ENCODE measurements at places on chromosomes 5 and 9.

DNA sequence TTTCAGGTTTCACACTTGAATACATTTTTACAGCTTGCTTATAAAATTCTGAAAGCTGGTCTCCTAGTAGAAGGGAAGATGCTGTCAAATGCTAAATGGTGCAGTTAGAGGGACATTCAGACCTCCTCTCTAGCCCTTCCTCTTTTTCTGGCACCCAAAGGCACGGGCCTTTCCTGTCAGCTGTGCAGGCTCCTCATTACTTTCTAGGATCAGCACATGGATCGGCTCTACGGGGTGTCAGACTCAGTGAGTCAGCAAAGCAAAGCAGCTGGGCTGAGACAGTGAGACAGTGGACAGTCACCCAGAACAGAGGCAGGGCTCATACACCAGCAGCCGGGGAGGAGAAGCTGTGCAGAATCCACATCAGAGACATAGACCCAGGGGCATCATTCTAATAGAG is 80.0 kb upstream of the TNC start:
- DNase-seq: no peak

- no peak for DNase-seq
Observed at GRCh38 chr5:142664636-142665035, 21.3 kb downstream of the FGF1 start.

GRCh38 chr9:38357350-38358114 is 35.0 kb upstream of the ALDH1B1 start:
- DNase-seq: no peak

- no peak for DNase-seq
Observed at GRCh38 chr5:204001-204400, 12.7 kb downstream of the LRRC14B start.

DNA sequence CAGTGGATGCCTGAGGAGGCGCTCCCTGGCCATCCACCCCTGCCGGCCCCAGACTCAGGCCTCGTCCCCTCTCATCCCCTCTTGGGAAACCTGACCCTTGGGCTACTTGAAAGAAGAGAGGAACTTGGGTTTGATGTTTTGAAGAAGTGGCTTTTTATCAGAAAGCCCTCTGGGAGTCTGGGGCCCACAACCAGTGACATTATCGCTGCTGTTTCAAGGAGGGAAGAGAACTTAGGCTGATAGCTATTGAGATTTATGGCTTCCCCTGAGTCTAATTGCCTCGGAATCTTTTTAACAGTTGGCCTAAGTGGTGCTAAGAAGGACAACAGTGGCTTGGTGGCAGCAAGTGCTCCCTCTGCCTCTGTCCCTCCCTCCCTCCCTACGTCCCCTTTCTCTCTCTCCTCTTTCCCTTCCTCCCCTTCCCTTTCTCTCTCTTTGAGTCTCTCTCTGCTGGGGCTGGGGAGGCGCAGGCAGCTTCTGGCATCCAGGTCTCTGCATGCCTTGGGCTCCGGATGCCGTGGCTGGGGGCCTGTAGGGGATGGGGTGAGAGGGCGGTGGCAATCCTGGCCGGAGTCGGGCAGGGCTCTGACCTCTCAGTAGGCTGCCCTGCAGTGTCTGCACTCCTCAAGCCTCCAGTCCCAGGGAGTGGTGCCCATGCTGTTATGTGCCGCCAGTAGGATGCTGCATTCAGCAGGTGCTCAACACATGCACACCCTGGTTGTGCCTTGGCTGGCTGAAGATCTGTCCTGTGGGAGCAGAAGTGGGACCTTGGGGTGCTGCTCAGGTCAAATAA is 49.6 kb upstream of the RXRA start:
- no peak for DNase-seq

- DNase-seq: no peak
Observed at GRCh38 chr9:9521033-9521779, 1091.6 kb downstream of the PTPRD start.

DNA sequence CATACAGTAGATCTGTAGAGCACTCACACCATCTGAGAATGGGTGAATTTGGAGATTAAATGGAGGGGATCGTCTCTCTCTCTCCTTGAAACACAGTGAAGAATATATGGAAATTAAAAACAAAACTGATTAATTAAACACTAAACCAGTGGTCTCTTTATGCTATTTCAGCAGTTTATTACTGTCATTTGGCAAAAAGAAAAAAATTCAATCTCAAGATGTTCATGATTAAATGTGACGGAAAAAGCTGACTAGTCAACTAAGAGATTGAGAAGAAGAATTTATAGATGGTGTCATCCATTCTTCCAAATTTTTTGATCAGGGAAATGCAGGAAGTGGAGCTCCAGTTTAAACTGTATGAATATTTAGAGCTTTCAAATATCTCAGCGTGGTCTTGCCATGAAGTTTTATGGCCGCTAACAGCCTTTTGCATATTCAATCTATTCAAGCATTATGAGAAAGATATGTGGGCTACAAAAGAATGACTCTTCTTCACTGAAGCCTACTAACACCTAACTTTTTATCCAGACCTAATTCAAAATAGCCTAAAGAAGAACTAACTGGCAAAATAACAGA is 121.6 kb upstream of the DPYSL3 start:
- DNase-seq: no peak

- no peak for DNase-seq
Observed at GRCh38 chr5:143448518-143448917, 45.0 kb upstream of the NR3C1 start.

DNA sequence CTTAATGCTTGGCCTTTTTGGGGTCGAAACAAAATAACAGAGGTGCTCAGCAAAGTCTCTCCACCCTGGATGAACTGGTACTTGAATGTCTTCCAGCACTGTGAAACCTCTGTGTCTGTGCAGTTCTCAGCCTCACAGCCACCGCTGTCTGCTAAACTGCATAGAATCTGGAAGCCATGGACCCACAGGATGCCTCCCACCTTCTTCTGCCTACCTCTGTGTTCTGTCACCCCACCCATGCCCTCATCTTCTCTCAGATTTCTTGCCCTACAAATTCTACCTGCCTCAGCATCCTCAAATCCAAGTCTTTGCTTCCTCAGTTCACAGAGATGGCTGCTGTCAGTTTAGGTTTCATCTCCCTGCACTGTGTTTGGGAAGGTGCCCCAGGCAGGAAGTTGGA is 35.6 kb downstream of the EXOSC2 start:
- no peak for DNase-seq

DNA sequence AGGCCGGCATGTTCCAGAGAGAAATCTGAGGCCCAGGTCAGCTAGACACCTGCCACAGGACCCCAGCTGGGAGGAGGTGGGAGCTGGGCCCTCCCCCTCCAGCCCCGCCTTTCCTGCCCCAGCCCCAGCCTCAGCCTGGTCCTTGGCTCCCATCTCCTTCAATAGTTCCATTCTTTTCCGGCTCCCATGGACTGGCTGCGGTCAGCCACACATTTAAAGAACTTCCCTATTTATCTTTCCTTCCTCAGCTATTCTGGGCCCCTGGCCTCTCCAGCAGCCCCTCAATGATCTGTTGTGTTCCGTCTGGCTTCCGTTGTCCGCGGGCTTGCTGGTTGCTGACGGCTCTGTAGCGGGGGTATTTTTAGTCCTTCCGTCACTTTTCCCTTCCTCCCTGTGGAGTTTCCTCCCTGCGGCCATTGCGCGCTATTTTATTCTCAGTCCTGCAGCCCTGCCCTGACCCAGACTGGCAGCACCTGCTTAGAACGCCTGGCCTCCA is 73.8 kb downstream of the AMBP start:
- DNase-seq: no peak

- no peak for DNase-seq
Observed at GRCh38 chr5:127290019-127290945, at the start of gene MEGF10. MEGF10 (plus strand) TSS chr5:127290796; CDS start chr5:127331309, 40,513 bp downstream.

GRCh38 chr9:121689461-121690157 is 38.2 kb downstream of the DAB2IP start:
- no peak for DNase-seq

DNA sequence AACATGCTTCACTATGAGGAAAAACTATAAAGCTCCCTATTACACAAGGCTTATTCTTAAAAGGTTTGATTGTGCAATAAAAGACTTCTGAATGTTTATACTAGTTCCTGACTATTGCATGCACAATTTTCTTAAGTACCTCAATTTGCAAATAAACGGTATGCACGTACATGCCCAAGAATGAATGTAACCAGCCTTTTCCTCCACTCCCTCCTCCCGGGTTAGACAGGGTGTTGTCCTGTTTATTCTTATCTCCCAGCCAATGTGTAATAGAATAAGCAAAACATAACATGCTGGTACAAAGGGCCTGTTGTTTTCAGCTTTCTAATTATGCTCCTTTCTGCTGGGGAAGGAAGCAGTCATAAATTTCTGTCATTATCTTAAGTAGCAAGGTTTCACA is 79.1 kb downstream of the AOPEP start:
- DNase-seq: no peak

DNA sequence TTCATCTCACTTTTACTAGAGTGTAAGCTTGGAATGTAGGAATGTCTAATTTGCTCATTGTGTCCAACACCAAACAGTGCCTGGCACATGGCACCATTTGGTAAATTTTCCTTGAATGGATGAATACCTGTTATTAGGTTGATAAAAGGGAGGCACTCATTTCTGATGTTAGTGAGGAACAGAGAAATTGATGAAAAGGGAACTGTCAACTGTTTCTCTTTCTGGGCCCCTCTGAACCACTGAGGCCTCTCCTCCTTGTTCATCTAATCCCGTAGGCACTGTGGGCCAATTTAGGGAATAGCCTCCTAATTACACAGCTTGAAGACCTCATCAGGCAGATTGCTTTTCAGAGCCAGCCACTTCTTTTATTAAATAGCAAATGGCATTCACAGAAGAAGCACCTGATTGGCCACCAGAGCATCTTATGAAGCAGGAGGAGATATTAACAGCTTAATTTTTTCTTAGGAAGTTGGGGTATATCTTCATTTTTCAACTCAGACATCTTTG is 22.6 kb downstream of the MRRF start:
- DNase-seq: no peak

- DNase-seq: no peak
Observed at GRCh38 chr9:94768766-94769165, 42.3 kb downstream of the AOPEP start.

DNA sequence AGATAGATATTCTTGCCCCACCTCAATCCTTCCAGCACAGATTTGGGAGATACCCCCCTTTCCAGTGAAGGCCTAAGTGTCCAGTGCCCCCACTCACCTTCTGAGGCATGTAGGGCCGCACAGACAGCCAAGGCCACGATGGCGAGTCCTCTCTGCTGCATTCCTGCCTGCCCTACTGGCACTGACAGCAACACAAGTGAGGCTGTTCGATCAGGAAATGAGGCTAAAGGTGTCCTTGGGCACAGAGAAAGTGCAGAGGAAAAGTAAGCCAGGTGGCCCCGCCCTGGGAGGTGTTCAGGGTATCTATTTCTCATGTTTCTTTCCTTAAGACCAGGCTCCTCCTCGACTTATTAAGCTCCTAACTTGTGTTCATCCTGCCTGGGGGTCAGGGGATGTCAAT is at the start of gene CCL28:
CCL28 (minus strand) TSS at position 236 of the 400 bp plus-strand sequence; CDS start at position 161, 75 bp downstream.
- no peak for DNase-seq

DNA sequence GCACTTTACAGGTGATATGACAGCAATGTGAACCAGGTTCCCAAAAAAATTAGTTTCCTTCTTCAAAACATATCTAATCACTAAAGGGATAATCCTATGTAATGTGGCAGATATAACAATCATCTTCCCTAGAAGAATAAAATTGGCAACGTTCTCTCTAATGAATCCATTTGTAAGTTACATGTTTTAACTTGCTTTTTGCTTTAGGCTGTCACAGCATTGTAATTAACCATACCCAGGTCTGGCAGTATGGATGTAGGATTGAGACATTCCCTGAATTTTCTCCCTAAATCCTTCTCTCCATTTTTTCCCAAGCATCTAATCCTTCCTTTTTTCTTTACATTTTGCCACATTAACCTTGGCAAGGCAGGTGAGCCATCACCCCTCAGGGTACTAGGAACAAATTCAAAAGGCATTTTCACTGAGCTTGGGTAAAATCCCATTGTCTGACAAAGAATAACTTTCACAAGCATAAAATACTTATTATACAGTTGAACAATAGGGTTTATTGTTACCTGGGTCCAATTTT is 548.3 kb downstream of the SEMA5A start:
- no peak for DNase-seq

DNA sequence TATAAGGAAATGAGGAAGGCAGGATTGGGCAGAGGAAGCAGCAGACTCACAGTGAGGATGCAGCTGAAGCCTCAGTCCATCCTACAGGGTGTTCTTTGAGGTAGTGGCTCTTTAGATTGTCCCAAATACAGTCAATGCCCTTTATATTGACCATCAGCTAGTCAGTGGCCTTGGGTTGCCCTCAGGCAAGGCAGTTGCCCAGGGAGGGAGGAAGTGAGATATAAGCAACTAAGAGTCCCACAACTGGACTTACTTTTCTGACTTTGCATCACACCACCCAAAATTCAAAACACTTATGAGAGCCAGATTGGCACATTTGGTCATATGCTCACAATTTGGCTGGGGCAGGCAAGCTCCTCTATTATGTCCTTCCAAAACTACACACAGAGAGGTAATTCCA is 9.4 kb upstream of the SLC12A2 start:
- no peak for DNase-seq

DNA sequence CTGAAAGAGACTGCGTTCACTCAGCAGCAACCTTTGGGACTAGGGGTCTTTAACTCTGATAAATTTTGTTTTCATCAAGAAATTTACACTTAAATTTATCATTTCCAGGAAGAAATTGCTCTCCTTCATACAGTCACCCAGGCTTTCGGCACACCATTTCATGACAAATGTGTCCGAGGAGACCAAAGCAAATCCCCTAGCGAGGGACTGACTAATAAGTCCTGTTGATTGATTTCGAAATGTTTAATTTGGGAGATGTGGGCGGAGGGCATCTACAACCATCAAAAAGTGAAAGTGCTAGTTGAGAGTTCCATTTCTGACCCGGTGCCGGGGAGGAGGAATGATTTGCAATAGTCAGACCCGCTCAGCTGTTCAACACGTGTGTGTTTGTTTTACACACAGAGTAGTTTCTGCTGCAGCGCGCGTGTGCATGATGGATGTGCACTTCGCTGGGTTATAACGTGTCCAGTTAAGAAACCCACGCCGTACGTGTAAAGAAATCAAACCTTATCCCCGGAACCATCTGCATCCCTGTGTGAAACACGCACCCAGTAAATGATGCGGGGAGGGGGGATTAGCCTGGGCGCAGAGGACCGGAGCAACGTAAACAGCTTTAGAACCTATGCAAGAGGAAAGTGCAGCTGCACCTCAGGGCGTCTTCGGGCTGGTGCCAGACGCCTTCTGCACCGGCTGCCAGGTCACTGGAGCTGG is 845 bp upstream of the NR4A3 start:
- DNase-seq: no peak

- DNase-seq: no peak
Observed at GRCh38 chr9:106913276-106913675, 50.3 kb downstream of the ZNF462 start.

GRCh38 chr9:89801341-89801740 is 196.5 kb downstream of the GADD45G start:
- DNase-seq: no peak

DNA sequence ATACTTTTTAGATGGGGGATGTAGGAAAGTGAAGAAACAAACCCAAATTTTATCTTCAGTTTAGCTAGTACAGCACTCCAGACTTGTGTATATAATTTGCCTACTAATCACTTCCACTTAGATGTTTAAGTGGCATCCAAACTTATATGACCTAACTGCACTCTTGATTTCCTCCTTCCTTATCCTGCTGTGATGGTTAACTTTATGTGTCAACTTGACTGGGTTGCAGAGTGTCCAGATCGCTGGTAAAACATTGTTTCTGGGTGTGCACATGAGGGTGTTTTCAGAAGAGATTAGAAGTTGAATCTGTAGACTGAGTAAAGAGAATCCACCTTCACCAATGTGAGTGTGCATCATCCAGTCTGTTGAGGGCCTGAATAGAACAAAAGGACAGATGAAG is 79.8 kb downstream of the PCSK1 start:
- no peak for DNase-seq

All from stimulated activated CD8-positive, alpha-beta memory T cell treated with anti-CD3 and anti-CD28 coated beads, Interleukin-12 subunit alpha, Interleukin-12 subunit beta, amount 100 ng/mL, for 1 hour (primary cell).